ENCODE measurements at places on chromosomes 3 and 15.

GRCh38 chr3:37520907-37521341 is 340.8 kb upstream of the CTDSPL start:
- DNase-seq, result no peak

DNA sequence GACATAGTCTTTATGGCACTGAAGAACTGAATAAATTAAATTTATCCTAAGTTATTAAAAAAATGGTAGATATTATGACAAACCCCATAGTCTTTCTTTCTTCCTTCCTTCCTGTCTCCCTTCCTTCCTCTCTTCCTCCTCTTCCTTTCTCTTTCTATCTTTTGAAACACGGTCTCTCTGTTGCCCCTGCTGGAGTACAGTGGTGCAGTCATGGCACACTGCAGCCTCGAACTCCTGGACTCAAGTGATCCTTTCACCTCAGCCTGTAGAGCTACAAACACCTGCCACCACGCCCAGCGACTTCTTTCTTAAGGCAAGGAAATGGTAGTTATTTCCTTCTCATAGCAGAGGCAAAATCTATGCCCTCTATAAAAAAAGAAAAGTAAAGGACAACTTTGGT is 354.6 kb downstream of the GAP43 start:
- no peak for DNase-seq

DNA sequence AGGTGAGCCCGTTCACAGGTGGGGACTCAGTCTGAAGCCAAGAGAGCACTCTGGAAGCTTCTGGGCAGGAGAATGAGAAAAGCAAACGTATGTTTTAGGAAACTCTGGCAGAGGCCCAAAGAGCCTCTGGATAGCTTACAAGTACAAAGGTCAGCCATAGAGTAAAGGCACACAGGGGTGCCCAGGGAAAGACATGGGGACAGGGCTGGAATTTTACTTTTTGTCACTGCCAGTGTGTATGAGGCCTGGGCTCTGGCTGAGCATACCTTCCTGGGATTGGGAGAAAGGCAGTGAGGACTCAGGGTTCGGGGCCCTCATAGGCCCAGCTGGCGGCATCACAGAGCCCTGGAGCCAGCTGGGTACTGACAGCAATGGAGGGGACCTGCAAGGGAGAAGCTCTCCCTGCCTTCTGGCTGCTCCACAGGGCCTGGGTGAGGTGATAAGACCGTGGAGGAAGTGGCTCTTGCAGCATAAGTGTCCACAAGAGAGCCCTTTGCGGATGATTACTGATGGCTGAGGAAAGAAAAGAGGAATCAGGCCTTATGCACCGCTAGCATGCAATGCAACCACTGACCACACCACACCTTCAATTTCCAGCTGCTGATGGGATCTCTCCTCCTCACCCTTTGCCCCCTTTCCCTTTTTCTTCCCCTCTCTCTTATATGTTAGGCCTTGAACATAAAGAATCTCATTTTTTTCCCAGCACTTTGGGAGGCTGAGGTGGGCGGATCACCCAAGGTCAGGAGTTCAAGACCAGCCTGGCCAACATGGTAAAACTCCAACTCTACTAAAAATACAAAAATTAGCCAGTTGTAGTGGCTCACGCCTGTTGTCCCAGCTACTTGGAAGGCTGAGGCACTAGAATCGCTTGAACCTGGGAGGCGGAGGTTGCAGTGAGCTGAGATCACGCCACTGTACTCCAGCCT is 25.1 kb upstream of the BCL2L10 start:
- DNase-seq, result no peak

GRCh38 chr3:54192026-54192425 is 69.7 kb downstream of the CACNA2D3 start:
- DNase-seq, result no peak

DNA sequence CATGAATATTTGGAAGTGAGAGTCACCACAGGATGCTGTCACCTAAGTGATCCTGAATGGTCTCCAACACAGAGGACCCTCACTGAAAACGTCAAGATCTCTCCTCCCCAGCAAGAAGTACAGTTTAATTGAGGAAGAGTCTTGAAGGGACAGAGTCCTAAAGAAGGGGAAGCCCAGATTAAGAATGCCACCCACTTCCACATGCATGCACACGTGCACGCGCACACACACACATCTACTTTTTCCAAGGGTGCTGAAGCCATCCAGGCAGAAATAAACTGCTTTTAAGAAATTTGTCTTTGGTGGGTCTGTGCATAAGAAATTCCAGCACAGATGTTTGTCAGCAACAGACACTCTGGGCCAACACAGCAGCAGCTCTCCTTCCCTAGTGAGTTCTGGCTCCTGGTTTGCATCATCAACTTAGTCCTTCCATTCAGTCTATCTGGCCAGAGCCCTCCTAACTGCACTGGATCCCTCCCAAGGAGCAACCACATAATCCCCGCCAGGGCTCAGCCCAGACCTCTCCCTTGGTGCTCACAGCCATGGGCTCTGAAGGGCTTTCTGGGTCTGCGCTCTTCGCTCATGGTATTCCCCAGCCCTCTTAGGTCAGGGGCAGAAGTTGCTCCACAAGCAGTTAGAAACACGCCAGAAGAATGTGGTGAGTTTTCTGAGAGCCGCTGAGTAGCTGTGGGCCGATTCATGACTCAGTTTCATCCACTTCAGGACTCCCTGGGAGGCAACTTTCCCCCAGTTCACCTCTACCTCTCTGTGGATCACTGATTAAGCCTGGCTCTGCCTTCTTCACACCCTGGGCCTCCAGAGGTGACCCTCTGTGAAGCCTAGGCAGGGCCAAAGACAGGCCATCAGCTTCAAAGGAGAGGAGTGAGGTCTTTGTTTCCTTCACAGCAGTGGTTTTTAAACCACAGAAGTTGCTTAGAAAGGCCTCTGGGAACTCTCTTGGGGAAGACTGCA is 132.6 kb upstream of the LIPC start:
- no peak for DNase-seq

DNA sequence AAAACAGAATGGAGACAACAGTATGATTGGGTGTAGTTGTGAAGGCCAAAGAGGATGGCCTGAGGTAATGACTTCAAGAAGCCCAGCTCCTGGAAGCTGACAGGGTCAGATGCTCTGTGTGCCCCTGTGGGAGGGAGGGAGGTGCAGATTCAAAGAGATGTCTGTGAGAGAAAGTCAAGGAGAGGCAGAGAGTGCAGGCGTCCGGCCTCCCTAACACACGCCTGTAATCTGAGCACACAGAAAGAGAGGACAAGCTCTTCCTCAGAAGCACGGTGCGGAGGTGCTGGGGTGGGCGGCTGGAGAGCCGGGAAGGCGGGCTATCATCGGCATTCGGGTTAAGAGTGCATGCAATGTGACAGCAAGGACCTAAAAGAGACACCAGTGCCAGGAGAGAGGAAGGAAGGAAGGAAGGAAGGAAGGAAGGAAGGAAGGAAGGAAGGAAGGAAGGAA is 238.2 kb upstream of the HES1 start:
- no peak for DNase-seq

- no peak for DNase-seq
Measured at GRCh38 chr3:186946756-186947375, 16.5 kb downstream of the ST6GAL1 start.

GRCh38 chr15:95866711-95867440 is 463.6 kb upstream of the NR2F2 start:
- no peak for DNase-seq

- no peak for DNase-seq
Measured at GRCh38 chr3:106208251-106208650, 339.4 kb upstream of the CBLB start.

GRCh38 chr3:142961539-142961938 is 1.9 kb downstream of the PAQR9 start:
- DNase-seq, result no peak

DNA sequence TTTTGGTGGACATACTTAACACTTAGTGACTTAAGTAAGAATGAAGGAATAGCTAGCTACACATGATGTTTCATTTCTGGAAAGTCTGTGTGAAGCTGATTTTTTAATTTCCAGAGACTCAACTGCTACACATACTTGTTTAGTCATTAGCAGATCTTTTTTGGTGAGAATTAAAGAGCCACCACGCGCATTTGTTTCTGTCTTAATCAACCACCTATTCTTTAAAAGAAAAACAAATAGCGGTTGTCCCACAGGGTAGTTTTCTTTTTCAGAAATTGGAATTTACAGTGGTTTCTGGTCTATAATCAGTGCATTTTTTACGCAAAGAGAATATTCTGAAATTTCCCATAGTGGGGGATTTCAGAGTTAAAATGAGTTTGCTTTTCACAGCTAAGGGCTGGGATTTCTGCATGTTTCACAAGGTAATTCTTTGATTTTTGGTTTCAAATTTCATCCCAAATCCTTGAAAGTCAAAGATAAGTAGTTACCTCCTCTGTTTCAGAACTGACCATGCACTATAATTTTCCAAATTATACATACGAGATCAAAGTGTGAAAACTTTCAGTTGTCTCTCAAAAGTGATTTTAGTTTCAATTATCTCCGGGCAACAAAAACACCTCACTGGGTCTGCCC is 631.0 kb upstream of the GRM7 start:
- DNase-seq, result no peak

- DNase-seq, result no peak
Measured at GRCh38 chr15:25478313-25478712, 39.5 kb upstream of the UBE3A start.

DNA sequence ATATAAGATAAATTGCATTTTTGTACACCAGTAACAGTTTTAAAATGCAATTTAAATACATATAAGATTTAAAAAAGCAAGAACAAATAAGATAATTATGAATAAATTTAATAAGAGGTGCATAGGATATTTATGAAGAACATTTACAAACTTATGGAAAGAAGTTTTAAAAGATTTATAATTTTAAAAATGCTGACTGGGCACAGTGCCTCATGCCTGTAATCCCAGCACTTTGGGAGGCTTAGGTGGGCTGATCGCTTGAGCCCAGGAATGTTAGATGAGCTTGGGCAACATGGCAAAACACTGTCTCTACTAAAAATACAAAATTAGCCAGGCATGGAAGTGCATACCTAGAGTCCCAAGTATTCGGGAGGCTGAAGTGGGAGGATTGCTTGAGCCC is 37.8 kb downstream of the EOMES start:
- DNase-seq, result no peak

GRCh38 chr3:150419076-150419868 is 11.2 kb downstream of the TSC22D2 start:
- no peak for DNase-seq

- no peak for DNase-seq
Measured at GRCh38 chr3:6709178-6709577, 151.7 kb upstream of the GRM7 start.

- no peak for DNase-seq
Measured at GRCh38 chr3:171268677-171269076, 191.5 kb downstream of the TNIK start.

- DNase-seq, result no peak
Measured at GRCh38 chr15:48031466-48031865, 89.3 kb upstream of the SLC24A5 start.

DNA sequence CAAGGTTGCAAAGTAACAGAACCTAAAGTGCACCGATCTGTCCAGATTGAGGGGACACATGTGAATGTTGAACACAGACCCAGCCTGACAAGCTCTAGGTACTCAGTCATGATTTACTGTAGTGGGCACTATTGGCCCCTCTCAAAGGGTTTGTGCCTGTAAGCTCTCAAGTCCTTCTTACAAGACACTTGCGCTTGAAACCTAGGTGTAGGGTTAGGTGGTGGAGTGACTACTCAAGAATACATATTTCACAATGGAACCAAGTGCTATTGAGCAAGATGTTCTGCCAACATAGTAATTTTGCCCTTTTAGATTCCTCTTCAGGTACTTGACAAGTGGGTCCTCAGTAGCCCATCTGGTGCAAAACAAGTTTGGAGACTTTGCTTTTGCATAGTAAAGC is 169.9 kb downstream of the AKAP13 start:
- DNase-seq, result no peak

- no peak for DNase-seq
Measured at GRCh38 chr3:128767094-128767750, 41.2 kb downstream of the RAB7A start.

GRCh38 chr3:190097617-190098016 is 23.1 kb downstream of the P3H2 start:
- no peak for DNase-seq

DNA sequence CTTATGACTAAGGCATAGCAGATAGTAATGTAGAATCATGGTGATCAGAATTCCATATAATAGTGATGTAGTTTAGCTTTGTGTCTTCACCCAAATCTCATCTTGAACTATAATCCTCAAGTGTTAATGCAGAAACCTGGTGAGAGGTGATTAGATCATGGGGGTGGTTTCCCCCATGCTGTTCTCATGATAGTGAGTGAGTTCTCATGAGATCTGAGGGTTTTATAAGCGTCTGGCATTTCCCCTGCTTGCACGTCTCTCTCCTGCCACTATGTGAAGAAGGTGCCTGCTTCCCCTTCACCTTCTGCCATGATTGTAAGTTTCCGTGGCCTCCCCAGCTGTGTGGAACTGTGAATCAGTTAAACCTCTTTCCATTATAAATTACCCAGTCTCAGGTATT is 138.7 kb upstream of the CBLB start:
- no peak for DNase-seq

- no peak for DNase-seq
Measured at GRCh38 chr15:47741907-47742306, 24.6 kb downstream of the SEMA6D start.

All from nucleus accumbens (tissue), 56 donors.